ENCODE measurements at places on chromosomes 4 and X. TPM values are rescaled to one million over a fixed set of nuclear protein-coding genes. Genes with fewer than 3 reads are reported as not detected.

MAGEA9B gene
- total RNA-seq = 0.93 TPM

MAGEC1 gene
- not detected for total RNA-seq

CPE gene
- total RNA-seq = 9.3 TPM

CYLC1 gene
- total RNA-seq = not detected

MAD2L1 gene
- total RNA-seq = 110 TPM

TLL1 gene
- total RNA-seq = 0.31 TPM

ATP11C gene
- total RNA-seq = 27.0 TPM

THAP9 gene
- total RNA-seq = 2.1 TPM

MAP3K15 gene
- total RNA-seq = 4.5 TPM

BEX2 gene
- total RNA-seq = 2.9 TPM

DNA sequence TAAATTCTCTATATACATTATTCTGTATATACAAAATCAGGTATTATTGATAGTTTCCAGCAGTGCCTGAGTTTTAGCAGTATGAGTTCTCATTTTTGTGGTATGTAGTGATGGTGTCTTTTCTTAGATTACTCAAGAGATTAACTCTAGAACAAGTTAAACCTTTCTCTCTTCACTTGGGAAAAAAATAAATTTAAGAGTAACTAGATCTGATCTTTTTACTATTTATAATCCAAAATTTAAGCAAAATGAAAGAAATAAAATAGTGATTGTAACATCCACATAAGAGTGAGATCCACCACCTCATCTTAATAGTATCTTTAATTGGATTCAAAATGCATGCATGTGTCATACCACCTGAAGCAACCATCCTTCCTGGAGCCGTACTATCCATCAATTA lies 124.1 kb upstream of the DDX3X start:
- DNase-seq = no peak

GRCh38 chr4:46781434-46782092 lies 127.5 kb downstream of the COX7B2 start:
- no peak for DNase-seq

GRCh38 chr4:84697615-84698201 lies 114.8 kb downstream of the CDS1 start:
- no peak for DNase-seq

GRCh38 chr4:171834640-171835039 lies 21.4 kb downstream of the GALNTL6 start:
- no peak for DNase-seq

- no peak for DNase-seq
Measured at GRCh38 chr4:71050809-71051208, 57.4 kb downstream of the DCK start.

- DNase-seq = no peak
Measured at GRCh38 chr4:54614149-54614548, 43.6 kb upstream of the KIT start.

DNA sequence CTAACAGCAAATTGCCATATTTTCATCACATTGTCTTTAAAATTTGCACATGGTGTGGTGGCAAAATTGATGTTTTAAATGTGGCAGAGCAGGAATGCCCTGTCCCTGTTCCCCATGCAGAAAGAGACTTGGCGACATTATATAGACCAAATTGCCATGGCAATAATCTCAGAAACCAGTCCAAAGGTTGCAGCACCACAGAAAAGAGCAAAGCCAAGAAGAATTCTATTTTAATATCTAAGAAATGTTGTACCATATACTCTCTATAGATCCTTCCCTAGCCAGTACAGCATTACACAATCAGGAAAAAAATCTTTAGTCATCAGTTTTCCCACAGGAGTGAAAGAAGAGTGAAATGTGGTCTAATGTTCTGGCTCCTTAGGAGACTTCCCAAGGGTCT lies 80.0 kb downstream of the UGT2B28 start:
- no peak for DNase-seq

DNA sequence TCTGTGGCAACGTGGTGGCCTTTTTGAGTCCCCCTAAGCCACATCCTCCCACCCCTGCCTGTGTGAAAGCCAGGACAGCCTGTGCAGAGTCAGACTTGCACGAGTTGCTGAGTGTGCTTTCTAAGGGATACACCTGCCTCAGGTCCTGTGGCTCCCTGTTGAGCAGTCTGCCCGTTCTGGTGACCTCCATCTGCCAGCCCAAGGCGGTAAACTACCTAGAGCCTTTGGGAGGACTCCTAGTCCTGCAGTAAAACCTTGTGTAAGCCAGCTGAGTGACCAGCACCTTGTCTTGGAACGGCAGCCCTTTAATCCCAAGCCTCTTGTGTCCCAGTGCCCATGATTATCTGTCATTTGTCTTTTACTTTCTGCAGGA lies 69.3 kb downstream of the NBDY start:
- DNase-seq = no peak

GRCh38 chr4:38163216-38164006 lies 203.2 kb downstream of the PTTG2 start:
- DNase-seq = peak; percentile 61

DNA sequence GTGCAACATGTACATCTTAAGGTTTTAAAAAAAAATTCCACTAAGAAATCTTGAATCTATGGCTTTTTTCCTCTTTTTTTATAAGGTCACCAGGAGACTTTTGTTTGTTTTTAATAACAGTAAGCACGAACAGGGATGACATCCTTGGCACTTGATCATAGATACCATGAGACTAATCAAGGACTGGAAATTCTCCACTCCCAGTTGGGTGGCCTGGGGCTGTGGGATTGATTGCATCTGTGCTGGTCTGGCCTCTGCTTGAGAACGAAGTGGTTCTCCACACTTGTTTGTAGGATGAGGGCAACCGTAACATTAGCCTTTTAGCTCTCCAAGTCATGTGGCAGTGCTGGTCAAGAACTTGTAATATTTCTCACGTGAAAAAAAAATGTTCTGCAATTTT lies 35.4 kb downstream of the SNX25 start:
- DNase-seq = no peak

DNA sequence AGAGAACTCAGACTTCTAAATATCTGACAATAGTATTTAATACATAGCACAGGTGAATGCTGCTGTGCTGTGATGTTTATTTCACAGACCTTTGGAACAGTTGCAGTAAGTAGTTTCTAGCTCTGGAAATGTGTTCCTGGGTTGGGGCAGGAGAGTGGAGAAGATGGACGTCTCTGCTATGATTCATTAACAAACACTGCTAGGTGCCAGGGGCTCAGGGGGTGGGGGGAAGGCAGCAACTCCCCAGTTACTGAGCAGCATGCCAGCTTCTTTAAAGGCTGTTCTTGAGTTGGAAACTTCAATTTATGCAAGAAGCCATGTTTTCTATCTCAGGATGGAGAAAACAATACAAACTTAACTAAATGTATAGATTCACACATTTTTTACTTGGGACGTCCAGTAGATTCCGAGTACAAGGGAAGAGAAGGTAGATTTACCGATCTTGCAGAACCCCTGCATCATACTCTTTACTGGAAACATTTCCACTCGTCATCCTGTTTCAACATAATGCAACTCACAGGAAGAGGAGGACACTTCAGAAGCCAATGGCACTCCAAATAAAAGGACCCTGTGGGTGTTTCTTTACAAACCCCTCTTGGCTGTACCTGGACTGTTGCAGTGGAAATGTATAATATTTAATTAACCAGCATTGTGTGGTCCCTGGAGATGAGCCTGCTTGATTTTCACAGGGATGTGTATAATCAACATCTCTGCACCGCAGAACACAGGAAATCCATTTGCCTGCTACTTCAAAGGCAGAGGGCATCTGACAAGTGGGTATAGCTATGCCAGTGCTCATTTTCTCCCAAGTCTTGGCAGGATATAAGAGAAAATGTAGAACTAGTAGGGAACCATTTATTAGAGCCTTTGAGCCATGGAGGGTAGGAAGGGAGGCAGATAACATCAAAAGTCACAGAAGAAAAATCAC lies 171.4 kb downstream of the SH3KBP1 start:
- peak; percentile 31 for DNase-seq

DNA sequence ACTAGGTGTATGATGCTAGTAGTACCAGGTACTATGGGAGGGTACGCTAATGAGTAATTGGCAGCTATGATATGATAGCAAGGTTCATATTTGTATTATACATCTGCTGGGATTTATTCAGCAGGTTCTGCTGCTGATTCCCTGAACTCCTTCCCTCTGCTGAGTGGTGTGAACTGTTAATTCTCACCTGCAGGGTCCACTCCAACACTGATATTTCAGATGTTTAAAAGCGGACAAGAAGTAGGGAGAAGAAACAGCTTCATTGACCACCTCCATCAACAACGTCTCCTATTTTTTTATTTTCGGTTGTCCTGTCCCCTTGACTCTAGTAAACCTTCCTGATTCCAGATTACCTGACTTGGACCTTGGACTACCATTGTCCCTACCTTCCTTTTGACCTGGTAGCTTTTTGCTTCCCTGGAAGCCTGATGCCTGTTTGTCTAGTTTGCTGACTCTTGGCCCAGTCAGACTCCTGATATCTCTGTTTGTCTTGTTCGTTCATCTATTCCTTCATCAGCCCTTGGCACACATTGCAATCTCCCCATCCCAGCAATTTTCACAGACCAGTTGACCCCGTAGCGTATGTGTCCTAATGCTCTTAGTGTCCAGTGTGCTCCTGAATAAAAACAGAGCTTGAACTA lies 34.0 kb upstream of the RNF128 start:
- DNase-seq = no peak

GRCh38 chrX:107579956-107580355 lies 48.4 kb upstream of the PRPS1 start:
- no peak for DNase-seq

- no peak for DNase-seq
Measured at GRCh38 chrX:124665621-124666400, 319.4 kb downstream of the SH2D1A start.

DNA sequence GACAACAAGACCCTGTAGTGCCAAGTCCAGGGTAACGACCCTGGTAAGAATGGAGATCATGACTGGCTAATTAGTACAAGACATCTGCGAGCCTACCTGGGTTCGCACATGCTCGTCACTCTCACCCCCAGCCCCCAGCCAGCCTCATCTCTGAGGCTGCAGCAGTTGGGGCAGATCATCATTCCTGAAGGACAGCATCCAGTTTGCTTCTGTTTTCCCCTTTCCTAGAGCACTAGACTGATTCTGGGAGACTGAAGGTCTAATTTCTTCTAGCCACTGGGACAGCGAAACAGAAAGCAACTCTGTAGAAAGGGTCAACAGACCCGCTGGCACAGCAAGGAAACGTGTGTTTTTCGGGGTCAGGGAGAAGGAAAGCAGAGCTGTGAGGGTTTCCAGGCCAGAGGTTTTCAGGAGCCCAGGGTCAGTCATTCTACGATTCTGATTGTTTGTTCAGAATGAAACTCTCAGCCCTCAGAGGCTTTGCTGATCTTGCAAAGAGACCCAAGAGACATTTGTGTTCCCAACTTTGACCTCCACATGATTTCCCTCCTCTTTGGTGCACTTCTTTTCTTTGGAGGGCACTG lies 343.1 kb upstream of the NOCT start:
- no peak for DNase-seq

DNA sequence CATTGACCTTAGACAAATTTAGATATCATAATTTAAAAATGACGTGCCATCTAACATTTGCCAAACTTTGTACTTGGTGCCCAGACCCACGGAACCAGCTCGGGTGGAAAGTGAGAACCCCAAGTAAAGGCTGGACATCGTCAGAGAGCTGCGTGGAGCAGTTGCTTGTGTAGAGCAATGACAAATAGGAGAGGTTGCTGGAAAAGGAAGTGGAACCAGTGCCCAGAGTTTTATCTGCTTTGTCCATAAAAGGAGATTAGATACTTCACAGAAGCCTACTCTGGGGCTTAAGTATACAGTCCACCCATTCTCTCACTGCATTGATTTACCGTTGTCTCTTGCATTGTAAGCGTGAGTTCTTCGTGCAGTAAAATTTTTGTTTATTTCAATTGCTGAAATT lies 5.4 kb upstream of the TBC1D1 start:
- no peak for DNase-seq

DNA sequence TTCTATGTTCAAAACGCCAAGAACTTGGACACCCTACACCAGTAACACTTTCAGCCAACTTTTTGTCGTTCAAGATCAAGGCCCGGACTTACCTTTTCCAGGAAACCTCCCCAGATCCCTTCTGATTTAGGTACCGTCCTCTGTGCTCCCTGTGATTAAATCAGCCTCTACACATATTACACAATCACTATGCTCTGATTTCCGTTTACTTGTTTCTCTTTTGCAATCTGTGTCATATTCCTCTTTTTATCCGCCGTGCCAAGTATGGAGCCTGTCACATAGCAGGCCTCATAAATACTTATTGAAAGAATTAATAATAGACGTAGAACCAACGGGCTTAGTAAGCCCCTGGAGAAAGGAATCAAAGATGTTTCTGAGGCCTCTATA lies 722 bp upstream of the TMEM33 start:
- DNase-seq = no peak

DNA sequence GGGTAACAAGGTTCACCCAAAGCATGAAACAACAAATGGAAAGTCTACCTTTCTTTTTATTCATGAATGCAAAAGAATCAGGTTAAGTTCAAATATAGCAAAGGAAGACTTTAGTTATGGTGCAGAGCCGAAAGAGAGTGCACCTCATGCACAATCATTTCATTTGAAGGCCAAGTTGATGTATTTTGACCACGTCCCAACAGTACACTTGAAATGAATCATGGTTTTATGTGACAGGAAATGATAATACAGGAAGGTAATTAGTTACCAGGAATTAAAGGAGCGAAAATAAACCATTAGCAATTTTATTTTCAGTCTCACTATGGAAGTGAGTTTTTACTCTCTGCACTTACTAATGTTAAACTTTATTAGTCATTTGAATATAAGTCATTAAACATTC lies 281.2 kb upstream of the DIAPH2 start:
- no peak for DNase-seq

GRCh38 chr4:170137927-170138326 lies 48.2 kb upstream of the AADAT start:
- no peak for DNase-seq

DNA sequence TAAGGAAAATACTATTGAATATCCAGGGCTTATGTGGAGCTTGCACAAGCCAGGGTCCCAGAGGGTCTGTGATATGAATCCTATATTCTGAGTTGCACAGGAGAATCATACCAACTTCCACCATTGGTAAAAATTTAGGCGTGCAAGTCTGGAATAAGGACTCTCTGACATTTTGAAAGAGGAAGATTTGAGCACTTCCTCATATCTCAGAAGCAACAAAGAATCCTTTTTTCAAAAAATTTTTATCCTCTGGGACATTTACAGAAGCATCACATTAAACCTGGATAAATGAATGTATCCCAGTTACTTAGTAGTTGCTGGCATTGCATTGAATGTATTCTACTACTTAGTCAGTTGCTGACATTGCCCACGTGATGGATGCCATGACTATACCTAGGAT lies 24.2 kb upstream of the CAMK2D start:
- no peak for DNase-seq

DNA sequence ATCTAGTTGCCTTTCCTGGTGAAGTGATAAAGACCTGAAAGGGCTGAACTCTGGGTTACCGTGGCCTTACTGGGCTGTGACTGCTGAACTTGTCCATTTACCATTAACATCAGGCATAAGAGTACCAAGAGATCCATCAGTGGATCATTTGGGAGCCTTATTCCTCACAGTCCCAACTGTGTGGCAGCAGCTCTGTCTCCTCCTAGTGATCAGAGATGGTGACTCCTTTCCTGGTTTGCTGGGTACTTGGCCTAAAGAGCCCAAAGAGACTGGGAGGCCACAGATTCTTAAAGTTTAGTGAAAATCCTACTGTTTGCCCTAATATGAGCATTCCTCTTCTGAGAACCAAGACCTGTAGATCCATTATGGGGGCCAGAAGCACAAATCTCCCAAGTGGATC lies 56.3 kb upstream of the ATP6AP2 start:
- no peak for DNase-seq
